ENCODE measurements at places on chromosomes 5 and 9. TPM values are rescaled to one million over a fixed set of nuclear protein-coding genes. Genes with fewer than 3 reads are reported as not detected.

ADRB2 gene
- 5.1 TPM for total RNA-seq

ERGIC1 gene
- total RNA-seq = 120 TPM

- no peak for DNase-seq
Observed at GRCh38 chr5:83972236-83972635, 251.6 kb upstream of the HAPLN1 start.

DNA sequence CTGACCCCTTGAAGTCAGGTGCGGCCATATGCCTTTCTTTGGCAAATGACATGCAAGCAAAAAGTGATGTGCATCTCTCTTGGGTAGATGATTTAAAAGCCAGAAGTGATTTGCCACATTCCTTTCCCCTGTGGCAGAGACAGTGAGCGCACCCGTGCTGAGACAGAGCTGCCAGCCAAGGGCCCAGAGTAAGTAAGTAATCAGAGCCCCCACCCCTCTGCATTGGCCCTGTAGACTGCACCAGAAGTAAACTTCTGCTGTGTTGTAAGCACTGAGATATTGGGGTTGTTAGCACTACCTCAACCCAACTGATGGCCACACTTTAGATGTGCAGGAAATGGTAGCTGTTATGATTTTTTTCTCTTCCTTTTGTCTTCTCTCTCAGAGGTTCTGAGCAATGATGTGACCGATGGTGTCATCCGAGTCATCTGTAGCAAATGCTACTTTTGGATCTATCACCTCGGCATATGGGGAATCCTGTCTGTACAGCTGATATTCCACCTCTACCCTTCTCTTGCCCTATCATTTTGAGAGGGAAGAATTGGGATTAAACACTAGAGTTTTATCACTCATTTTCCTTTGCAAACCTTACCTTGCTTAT is 58.0 kb downstream of the DOCK2 start:
- no peak for DNase-seq

- DNase-seq = peak; percentile 33
Observed at GRCh38 chr9:73200694-73201452, 49.2 kb downstream of the ANXA1 start.

DNA sequence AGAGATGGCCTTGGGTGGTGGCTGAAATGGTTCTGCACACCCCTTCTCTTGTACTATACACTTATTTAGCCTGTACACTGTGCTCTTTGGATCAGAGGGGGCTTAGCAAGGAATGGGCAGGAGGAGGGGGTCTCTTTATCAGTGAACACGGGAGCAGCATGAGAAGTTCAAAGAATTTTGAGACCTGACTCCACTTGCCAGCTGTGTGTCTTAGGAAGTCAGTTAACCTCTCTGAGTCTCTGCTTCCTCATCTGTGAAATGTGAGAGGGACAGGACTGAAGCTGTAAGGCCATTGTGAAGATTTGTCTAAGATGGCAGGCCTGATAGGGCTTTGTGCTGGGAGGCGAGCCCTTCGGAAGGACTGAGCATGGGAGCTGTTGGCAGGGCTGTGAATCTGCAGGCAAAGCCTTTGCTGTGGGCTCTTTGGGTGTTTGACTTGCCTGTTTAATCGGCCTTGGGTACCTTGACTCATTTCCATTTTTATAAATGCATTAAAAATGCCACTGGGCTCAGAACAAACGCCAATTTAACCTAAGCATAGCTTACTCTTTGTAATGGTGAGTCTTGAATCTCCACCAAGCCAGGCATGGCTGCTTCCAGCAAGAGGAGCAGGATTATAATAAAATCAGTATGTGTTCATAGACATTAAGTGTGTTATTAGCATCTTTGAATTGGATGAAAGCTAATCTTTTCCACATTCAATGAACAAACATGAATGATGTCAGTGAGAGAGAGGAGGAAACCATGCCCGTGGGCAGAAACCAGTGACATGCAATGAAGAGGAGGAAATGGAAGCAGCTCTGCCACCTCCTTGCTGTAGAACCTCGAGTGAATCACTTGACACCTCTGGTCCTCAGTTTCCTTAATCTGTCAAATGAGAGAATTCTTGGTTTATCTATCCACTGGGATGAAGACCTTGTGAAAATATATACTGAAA is 89.4 kb downstream of the MACROH2A1 start:
- DNase-seq = no peak

DNA sequence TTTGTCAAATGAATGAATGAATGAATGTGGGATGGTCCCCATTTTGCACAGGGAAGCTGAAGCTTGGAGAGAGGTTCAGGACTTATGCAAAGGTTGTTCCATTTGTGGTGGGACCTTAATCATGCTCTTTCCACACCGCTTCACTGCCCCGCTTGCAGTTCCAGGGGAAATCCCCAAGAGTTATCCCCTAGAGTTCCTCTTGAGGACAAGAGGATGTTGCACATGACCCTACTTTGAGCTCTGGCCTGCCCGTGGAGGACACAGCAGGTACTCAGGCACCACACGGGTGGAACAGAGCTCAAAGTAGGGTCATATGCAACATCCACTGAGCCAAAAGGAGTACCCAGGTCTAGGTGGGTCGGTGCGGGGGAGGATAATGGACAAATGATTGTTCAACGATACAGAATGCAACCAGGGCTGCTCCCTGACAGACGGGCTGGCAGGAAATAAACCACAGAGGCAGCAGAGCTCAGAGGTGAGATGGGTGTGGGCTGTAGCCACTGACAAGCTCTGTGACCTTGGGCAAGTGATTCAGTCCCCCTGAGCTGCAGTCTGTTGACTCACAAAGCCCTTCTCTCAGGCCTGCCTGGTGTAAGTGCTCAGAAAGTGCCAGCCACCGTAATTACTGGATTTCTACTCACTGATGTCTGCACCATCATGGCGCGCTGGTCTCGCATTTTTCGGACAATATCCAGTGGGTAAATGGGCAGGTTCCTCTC is 60.3 kb upstream of the EPB41L4B start:
- DNase-seq = peak; percentile 1

DNA sequence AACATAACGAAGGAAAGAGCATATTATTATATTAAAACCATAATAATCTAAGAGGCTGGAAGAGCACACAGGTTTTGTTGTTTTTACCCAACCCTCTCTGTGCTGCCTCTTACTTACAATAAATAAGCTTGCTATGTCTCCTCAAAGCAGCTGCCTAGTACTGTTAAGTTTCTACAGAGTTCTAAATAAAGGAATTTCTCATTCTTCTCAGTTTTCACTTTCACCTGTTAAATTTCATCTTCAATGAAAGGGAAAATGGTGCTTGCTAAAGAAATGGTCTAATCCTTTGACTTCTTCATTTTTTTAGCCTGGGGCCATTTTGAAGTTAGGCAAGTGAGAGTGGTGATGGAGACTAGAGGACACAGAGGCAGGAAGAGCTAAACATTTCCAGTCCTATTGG is 396.1 kb downstream of the MAN2A1 start:
- peak; percentile 65 for DNase-seq

GRCh38 chr5:141182248-141182647 is at the start of gene PCDHB16:
TSS of gene PCDHB16 (plus strand) at chr5:141182387. CDS start at chr5:141182560, 173 bp downstream.
- DNase-seq = peak; percentile 78

DNA sequence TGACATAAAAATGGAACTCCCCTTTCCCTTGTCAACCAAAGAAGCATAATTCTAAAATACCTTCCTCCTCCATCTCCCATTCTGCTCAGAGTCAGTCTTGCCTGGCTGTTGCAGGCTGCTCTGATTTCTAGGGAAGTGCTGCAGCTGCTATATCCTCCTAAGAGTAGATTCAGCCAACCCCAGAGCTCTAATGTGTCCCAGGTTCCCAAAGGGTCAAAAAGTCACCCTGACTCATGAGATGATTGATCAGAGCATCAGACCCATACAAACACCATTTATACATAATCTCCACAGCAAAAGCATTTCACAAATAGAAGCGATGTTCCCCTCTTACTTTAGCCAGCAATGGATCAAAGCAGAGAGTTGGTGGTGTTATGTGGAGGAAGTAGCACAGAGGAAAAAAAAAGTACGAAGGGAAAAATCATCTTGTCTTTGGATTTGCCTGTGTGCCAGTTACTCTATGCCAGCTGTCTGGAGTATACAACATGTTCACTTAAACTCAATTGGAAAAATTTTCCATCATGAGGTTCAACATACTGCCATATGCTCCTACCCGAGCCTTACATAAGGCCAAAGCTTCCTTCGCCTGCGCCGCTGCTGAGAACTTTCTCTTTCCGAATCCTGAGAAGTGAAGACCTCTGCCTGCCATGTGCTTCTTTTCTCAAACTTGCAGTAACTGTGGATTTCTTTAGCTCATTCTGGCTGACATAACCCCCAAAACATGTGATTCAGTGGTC is 258.0 kb downstream of the TLE4 start:
- DNase-seq = no peak

GRCh38 chr9:94758880-94759279 is 32.4 kb downstream of the AOPEP start:
- DNase-seq = no peak

Data from myocyte (in vitro differentiated cells).